ENCODE measurements at places on chromosomes 4 and X.

GRCh38 chrX:9369802-9370291, 95.0 kb upstream of the TBL1X start:
- DNase-seq = no peak

- DNase-seq = no peak
These were observed 93.6 kb upstream of the SMAD1 start for GRCh38 chr4:145388043-145388442.

- DNase-seq = no peak
These were observed 7.3 kb upstream of the TMEM33 start for GRCh38 chr4:41927796-41928499.

- no peak for DNase-seq
These were observed 89.8 kb upstream of the ADGRG2 start for GRCh38 chrX:19212037-19212436.

- DNase-seq = no peak
These were observed 120.8 kb downstream of the SMIM20 start for GRCh38 chr4:26034849-26035248.

- DNase-seq = no peak
These were observed 66.0 kb upstream of the FAT1 start for GRCh38 chr4:186789651-186790050.

- no peak for DNase-seq
These were observed 38.8 kb downstream of the RAB40A start for GRCh38 chrX:103480526-103480925.

DNA sequence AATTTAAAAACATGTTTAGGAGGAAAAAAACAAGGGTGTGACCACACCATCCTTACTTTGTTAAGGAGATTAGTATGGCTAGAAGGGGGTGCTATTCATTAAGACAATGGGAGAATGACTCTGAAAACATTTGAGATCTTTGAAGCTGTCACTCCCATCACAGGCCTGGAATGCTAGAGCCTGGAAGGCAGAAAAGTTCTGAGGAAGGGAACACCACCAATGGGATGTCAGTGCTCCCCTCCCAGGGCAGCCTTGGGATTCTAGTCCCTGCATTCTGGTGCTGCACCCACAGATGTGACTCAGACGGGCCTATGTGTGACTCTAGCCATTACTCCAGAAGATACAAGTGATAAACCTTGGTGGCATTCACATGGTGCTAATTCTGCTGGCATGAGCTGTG, 162.2 kb upstream of the ANXA10 start:
- DNase-seq = no peak

DNA sequence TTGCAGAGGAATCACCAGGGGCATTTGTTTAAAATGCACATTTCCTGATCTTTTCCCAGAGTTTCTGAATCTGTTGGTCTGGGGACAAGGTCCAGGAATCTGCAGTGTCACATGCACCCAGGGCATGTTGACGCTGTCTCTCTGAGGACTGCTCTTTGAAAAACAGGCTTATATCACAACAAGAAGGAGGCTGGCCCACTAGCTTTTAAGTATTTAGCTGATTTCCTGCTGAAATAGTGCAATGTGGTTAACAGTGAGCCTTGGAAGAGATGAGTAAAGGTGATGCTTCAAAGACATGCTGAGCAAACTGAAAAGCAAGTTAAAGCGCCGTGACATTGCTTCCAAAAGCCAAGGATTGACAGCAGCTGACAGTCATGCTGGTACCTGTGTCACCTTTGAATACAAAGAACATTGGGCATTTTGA, 18.6 kb upstream of the SEPSECS start:
- no peak for DNase-seq

- DNase-seq = no peak
These were observed 10.1 kb downstream of the STK26 start for GRCh38 chrX:132033166-132033565.

- peak; percentile 31 for DNase-seq
These were observed 52.7 kb downstream of the SPINK2 start for GRCh38 chr4:56768763-56769162.

- DNase-seq = no peak
These were observed 93.8 kb upstream of the ANXA3 start for GRCh38 chr4:78457751-78458150.

- DNase-seq = no peak
These were observed 63.4 kb upstream of the AP1S2 start for GRCh38 chrX:15918003-15918402.

- DNase-seq = no peak
These were observed 476.3 kb downstream of the DTHD1 start for GRCh38 chr4:36757580-36758311.

DNA sequence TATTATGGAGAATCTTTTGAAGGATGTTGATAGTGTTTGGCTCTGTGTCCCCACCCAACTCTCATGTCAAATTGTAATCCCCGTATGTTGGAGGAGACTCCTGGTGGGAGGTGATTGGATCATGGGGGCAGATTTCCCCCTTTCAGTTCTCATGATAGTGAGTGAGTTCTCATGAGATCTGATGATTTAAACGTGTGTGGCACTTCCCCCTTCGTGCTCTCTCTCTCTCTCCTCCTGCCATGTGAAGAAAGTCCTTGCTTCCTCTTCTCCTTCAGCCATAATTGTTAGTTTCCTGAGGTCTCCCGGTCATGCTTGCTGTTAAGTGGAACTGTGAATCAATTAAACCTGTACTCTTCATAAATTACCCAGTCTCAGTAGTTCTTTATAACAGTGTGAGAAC, 166.1 kb upstream of the NUDT6 start:
- DNase-seq = no peak

DNA sequence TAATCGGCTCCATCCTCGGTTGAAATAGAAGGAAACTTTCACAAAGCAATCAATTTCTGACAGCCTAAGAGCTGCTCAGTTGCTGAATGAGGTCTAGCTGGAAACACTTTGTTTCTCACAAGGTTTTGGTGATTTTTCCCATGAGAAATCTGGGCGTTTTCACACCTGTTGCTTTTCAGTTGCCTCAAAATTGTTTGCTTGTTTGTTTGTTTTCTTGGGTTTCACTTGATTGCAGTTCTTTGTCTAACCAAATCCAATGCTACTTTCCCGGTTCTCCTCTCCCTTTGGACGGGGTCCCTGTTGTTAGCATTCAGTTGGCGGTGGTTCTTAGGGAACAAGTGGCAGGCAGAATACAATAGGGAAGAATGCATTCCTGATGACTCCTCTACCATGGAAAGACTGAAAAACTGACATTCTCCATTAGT, 135.5 kb downstream of the PALLD start:
- DNase-seq = no peak

DNA sequence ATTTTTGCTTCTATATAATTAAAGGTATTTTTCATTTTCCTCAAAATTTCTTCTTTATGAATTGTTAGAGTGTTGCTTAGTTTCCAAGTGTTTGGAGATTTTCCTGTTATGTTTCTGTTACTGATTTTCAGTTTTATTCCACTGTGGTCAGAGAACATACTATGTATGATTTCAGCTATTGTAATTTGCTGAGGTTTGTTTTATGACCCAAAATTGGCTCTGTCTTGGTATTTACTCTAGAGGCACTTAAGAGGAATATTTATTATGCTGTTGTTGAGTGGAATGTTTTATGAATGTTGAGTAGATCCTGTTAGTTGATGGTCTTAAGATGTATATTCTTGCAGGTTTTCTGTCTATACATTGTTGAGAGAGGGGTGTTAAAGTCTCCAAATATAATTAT, 263.5 kb downstream of the PABPC4L start:
- DNase-seq = no peak

DNA sequence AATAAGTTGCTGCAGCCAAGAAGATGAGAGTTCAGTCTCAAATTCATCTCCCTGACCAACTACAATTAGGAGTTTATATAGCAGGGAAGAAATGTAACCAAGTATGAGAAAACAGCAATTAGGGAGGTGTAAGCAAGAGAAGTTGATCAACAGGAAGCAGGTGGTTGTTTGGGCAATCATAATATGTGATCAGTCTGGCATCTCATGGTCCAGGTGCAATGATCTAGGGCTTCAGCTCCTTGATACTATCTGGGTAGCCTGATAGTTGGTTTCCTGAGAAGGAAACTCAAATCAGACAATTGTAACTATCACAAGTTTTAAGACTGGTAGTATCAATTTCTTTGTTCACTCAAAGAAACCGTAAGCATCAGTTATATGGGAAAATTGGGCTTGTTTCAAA, 1574.3 kb upstream of the PABPC4L start:
- no peak for DNase-seq

DNA sequence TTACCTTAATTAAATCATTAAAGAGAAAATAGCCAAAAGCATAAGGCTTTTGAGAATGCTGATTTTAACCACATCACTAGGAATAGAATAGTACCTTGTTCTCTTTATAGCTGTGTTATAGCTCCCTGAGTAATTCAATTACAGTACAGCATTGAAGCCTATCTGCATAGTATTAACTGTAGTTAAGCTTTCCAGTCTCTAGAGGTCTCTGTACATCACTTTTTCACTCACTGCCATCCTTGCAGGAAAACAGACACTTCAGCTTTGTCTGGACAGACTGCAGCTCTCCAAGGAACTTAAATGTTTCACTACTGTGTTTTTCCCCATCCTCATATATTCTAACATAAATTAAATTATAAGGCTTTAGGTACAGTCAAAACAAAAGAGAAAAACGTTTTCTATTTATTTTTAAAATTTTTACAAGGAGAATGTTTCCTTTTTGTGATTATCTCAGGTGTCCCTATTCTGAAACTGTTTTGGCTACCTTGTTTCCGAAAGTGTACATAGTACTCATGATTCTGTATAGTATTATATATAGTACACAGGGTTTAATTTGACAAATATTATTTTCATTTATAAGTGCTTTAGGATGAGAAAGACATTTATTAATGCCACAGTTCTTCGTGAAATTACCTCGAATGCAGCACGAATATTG, 407.9 kb downstream of the PCDH18 start:
- DNase-seq = peak; percentile 8

GRCh38 chr4:169907705-169908104, 118.5 kb downstream of the MFAP3L start:
- DNase-seq = no peak

GRCh38 chrX:70092247-70092646, 30.0 kb downstream of the OTUD6A start:
- DNase-seq = no peak

DNA sequence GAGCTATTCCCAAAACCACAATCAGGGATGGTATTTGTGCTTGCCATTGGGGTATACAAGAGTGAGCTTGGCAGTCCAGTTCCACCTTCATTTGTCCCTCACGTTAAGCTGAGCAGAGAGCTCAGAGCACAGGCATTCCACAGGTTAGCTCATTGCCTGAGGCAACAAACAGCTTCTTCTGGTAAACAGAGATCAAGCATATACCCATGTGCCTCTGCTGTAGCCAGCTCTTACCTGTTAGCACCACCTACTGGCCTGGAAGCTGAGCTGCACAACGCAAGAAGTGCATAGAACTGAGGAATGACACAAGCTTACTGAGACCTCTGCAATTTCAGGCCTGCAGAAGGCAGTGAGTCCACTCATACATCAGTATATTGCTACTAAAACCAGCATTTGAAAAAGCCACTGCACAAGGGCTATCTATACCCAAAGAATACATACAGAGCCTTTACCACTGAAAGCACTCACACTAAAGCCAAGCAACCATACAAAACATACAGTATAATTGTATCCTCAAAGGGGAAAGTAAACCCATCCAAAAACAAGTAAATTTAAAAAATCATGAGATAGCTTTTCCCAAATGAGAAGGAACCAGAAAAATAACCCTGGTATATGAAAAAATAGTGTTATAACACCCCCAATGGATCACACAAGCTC, 258.3 kb upstream of the GABRA2 start:
- DNase-seq = peak; percentile 13

- peak; percentile 2 for DNase-seq
These were observed 145.1 kb downstream of the COL4A5 start for GRCh38 chrX:108584617-108585211.

DNA sequence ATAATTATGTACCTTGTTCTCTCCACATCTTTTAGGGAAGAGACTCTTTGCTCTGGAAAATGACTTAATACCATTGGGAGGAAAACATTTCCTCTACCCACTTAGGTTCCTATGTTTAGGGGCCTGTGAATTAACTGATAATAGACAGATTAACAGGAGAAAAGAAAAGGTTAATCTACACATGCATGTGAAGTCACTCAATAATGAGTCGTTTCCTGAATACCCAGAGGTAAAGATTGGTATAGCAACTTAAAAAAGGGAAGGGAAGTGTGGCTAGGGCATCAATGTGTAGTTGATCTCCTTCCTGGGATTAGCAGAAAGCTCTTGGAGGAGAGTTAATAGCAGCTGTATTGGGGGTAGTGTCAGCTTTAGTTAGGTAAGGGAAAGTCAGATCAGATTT, 419.5 kb upstream of the ATOH1 start:
- DNase-seq = no peak

GRCh38 chr4:182142176-182143085, 100.8 kb upstream of the TENM3 start:
- DNase-seq = no peak

GRCh38 chrX:42585842-42586621, 191.9 kb downstream of the PPP1R2C start:
- DNase-seq = no peak

DNA sequence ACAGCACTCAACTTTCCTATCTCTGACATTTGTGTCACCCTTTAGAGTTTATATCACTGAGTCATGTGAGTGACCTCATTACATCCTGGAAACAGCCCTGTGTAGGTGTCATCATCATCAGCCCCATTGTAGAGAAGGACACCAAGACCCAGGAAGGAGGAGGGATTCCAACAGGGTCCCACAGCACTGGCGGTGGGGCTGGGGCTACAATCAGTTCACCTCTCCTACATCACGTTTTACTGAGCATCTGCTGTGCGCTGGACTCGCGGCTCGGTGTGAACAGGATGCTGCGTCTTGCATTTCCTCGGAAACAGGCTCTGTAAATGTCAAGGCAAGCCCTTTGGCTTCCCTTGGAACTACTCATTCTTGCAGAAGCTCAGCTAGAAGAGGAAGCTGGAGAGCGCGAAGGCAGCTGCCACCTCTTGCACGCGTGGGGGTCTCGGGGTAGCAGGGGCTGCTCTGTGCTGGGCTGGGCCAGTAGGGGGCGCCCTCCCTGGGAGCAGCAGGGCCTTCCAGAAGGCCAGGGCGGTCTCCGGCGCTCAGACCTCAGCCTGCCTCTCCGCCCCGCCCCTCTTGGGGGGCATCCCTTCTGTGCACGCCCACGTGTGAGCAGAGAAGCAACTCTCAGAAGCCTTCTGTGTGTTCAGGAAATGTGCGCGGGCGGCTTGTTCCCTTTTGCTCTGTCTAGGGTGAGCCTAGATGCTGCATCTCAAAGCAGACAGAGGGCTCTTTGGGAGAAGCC, 29.0 kb downstream of the REELD1 start:
- peak; percentile 87 for DNase-seq

- no peak for DNase-seq
These were observed 28.1 kb upstream of the MAMLD1 start for GRCh38 chrX:150334981-150335380.

DNA sequence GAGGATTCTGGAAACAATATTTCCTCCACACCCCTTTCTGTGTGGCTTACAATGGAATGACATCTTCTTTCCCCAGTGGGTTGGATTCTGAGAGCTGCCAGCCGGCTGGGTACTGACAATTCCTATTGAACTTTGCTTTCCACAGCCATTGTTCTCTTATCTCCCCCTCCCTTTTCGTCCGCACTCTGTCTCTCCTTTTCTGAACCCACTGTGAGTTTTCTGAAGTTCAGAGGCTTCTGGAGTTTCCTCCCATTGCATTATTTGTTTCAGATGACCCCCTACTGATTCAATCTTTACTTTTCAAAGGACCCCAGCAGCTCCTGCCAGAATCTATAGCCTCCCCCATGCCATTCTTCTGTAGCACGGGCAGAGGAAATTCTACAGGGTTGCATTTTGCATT, 10.4 kb downstream of the SMPX start:
- DNase-seq = no peak

All from GM10248 (cell line).